ENCODE measurements at places on chromosomes 16 and 17.

- no peak for DNase-seq
These were observed 3.6 kb upstream of the KRTAP3-1 start for GRCh38 chr17:41012326-41013120.

DNA sequence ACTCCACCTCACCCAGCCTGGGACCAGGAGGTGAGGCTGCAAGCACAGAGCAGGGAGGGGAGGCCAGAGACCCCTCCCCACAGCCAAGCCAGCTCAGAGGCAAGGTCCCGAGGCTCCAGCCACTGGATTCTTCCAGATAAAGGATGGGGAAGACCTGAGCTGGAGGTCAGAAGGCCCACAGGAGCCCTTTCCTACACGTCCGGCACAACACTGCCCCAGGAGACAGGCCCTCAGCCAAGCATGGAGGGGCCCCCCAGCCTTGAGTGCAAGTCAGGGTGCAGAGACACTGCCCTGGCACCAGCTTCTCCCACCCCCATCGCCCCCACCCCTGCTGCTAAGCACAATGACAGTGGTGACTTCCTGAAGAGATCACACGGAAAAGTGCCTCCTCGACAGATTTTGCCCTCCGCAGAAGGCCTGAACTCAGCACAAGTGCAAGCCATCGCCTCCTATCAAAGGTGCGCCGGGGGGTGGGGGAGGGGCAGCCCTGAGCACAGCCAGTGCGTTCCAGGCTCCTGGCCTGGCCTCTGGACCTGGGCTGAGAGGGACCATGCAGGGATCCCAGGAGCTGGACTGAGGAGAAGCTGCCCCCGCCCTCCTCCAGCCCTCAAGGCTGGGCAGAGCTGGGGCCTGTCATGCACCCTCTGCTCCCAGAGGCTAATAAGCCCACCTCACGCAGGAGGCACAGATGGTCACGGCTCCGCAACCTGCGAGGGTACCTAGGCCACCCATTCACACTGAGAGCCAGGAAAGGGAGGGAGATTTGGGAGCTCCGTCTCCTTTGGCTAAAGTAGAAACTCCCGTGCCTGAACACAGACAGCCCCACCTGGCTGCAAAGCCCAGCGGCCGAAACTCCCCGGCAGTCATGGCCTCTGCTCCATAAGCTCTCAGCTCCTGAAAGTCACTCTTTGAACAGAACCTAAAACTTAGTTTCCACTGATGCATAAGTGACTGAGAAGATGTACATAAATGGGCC, 2.7 kb downstream of the MAFG start:
- DNase-seq, result no peak

GRCh38 chr16:50068550-50068949, 2.8 kb downstream of the HEATR3 start:
- DNase-seq, result no peak

GRCh38 chr16:48157794-48158193, 2.0 kb upstream of the ABCC12 start:
- no peak for DNase-seq

- DNase-seq, result no peak
These were observed 182.4 kb downstream of the RAB11FIP4 start for GRCh38 chr17:31573861-31574260.

DNA sequence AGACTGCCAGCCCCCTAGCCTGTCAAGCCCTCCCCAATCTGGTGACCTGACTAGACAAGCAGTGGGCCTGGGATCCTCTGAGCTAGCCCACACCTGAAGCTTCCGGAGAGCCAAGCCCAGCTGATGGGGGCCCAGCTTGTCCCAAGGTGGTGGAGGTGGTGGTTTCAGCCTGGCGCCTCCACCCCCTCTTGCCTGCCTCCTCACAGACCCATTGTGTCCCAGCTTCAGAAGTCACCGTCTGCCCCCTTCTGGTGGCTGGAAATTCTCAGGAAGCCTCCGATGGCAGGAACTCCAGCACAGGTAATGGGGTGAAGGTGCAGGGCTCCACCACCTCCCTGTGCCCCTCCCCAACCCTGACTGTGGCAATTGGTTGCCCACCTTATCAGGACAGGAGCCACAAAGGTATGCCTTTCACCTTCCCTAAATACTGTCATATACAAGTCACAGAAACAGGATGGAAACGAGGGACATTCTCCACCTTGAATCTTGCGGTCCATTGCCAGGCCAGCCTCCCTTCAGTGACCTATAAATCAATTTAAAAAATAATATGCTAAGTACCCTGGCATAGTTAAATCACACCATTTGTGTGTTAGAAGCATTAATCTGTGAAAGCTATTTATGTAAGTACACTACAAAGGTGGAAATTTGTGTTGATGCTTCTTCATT, 66.0 kb upstream of the ZNF423 start:
- no peak for DNase-seq

DNA sequence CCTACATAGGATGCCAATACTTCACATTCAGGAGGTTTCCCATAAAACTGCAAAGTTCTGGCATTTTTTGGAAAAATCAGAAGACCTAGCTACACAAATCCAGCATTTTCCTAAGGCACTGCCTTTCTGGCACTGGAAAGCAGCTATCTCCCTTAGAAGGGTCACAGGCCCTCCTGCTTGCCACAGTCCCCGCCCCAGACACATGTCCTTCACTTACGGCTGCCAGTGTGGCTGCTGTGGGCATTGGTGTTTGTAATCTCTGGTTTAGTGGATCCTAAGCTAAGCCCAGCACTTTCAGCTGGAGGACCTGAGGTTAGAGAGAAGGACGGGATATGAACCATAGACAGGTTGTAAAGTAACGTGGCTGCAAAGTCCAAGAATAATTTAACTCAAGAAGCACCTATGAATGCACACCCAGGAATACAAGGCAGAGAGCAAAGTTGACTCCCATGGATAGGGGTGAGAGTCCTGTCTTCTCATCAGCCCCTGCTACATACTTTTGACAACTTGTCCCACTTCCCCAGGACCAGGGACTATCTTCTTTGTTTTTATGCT, 100.0 kb downstream of the XYLT1 start:
- no peak for DNase-seq

GRCh38 chr17:31733326-31733725, 125.7 kb downstream of the COPRS start:
- no peak for DNase-seq

DNA sequence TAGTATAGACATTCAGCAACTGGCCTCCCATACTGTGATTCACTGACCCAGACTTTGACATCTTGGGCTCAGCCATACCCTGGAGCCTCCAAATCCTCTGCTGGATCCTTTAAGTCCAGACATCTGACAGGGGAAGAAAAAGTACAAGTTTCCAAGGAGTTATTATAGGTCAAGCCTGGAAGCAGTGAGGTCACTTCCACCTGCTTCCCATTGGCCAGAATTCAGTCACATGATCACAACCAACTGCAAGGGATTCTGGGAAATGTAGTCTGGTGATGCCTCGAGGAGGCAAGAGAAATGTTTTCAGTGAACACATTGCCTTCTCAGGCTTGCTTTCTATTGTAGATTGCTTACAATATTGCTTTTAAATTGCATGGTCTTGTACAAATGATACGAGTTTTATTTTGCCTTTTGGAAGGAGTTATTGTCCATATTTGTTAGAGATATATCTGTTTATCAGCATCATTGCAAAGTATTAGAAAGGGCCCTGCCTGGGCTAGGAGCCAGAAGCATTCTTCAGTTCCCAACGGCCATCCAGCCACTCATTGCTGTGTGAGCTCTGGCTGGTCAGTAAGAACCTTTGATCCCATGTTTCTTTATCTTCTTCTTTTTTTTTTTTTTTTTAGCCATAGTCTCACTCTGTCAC, 696.9 kb downstream of the WWOX start:
- DNase-seq, result no peak
